ENCODE measurements at places on chromosomes 2 and 18. TPM values are rescaled to one million over a fixed set of nuclear protein-coding genes. Genes with fewer than 3 reads are reported as not detected.

- DNase-seq = no peak
Observed at GRCh38 chr2:209114588-209115240, 309.1 kb upstream of the MAP2 start.

GRCh38 chr18:58015065-58015780 is 28.8 kb upstream of the NEDD4L start:
- no peak for DNase-seq

- DNase-seq = no peak
Observed at GRCh38 chr18:14098428-14098827, 33.8 kb downstream of the ZNF519 start.

DNA sequence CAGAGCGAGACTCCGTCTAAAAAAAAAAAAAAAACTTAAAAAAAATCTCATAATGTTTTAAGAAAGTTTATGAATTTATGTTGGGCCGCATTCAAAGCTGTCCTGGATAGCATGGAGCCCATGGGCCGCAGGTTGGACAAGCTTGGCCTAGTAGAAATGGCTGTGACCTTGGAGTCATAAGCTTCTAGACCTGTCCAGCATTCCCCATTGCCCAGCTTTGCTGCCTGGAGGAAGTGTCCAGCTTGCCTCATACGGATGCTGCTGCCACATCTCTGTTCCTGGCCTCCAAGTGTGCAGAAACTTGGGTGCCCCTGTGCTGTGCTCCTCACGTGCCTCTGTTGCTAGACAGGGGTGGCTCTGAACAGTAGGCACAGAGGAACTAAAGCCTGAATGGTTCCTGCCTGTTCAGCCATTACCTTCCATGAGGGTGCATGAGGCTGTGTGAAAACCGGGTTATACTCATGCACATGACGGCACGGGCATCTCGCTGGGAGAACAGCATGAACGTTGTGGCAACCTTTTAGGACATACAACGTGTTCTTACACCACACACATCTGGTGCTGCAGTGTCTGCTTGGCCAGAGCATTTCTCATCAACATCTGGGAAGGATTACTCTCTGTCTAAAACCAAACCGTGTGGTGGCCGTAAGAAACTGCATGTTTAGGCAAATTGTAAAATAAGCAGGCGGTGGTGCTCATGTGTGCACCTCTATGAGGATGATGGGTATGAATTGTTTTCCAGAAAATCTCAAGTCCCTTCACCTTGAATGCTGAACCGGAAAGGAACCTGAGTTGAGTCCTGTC is 38.2 kb downstream of the FHOD3 start:
- DNase-seq = no peak

DNA sequence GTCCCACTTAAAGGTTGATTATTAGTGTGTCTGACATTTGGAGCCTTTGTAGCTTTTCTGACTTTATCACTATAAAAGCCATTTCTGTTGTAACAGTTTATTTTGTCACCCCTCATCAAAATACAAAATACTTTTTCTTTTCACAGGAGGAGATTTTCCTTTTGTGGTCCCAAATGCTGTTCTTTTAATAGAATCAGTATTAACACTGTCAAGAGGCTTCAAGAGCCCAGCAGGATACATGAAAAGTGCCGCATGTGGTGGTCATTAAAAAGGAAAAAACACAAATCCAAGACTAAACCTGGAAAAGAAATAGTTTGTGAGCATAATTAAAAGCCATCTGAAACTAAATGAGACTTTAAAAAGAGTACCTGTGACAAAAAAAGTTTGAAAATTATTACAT is 515.7 kb downstream of the DCDC2C start:
- no peak for DNase-seq

- no peak for DNase-seq
Observed at GRCh38 chr2:188132385-188132784, 159.3 kb upstream of the GULP1 start.

- no peak for DNase-seq
Observed at GRCh38 chr2:47510745-47511144, 107.8 kb downstream of the MSH2 start.

- no peak for DNase-seq
Observed at GRCh38 chr2:196747400-196747799, 52.1 kb downstream of the GTF3C3 start.

DNA sequence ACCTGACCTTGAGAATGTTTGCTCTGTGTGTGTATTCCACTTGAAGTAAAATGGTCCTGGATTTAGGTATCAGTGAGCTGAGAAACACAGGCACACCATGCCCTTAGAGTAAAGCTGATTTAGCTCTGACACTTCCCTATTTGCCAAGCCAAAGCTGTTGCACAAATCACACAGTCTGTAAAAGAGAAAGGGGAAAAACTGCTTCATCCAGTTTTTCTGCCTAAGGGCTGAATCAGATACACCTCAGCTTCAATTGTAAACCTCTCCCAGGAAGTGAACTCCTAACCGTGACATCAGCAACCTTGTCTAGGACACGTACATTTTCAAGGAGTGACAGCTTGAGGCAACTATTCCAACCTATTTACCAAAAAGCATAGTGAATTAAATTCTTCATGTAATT is 150.4 kb downstream of the NR4A2 start:
- DNase-seq = no peak

DNA sequence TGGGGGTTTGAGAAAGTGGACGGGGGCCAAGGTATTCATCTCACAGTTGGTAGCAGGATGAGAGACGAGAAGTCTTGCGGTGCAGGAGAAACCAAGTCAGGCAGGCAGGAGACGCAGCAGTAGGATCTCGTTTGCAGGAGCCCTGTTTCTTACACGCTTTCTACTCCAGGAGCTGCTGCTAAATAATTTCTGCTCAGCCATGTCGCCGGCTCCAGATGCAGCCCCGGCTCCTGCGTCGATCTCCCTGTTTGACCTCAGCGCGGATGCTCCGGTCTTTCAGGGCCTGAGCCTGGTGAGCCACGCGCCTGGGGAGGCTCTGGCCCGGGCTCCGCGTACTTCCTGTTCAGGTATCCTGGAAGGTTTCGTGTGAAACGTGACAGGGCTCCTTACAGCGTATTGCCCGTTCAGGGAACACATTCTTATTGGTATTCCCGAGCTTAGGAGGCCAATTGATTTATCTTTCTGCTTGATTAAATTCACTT is 494 bp downstream of the ANKZF1 start:
- DNase-seq = peak; percentile 40

DNA sequence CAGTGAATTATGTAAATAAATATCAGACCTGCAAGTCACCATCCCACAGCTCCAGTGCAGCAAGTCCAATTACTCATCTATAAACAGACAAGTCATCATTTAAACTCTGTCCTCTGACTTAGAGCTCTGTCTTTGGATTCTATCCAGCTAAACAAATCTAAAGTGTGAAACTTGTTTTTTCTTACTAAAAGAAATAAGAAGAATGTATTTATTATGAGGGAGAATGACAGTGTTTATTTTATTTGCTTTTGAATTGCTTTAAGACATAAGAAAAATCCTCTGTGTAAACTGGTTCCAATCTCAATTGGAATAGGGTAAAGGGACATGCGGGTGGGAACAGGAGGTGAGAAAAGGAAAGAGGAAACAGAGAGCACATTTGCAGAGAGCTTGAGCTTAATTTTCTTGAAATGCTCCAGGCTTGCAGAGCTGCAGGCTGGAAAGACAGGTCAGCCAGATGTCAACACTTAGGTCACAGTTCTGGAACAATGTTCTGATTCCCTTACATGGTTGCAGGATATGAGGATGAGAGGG is 355.8 kb downstream of the MEIS1 start:
- no peak for DNase-seq

- DNase-seq = no peak
Observed at GRCh38 chr2:203728321-203728720, 21.9 kb downstream of the CD28 start.

ICOS gene
- total RNA-seq = not detected

PSTPIP2 gene
- total RNA-seq = 3.9 TPM

PREB gene
- 79.5 TPM for total RNA-seq

TRIB2 gene
- 2.0 TPM for total RNA-seq

CIB4 gene
- total RNA-seq = not detected

TWIST2 gene
- 32.3 TPM for total RNA-seq

Measured in A172 (cell line).